ENCODE measurements at places on chromosomes 12 and 14.

DNA sequence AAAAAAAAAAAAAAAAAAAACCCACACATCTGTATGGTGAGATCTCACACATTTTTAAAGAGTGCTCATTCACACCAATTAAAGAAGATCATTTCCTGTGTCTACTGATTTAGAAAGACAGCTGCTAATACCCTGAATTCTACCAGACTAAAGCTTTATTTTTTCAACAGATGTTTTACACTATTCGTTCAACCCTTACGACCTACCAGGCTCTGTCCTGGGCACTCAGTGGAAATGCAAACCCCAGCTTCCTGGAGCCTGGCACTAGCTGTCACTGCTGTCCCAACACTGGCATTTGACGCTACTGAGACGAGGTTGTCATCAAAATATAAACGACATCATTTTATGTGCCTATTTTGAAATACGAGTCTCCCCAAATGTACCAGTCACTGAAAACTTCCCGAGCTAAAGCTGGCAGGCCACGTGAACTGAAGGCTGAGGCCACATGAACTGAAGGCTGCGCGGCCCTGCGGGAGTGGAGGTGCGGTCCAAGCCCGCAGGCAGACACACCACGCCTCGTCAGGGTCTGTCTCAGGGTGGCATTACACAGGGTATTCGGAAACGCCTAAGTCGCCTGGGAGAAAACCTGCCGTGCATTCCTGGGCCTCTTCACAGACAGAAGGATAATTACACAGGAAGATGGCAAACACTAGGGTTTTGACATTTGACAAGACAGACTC, 27.2 kb downstream of the SLC15A4 start:
- no peak for DNase-seq

- peak; percentile 84 for DNase-seq
These were observed at the start of gene SLC2A3 for GRCh38 chr12:7935590-7936581. SLC2A3 (minus strand) TSS chr12:7936187; CDS start chr12:7936034, 153 bp downstream.

- no peak for DNase-seq
These were observed 230.7 kb upstream of the SYT10 start for GRCh38 chr12:33670284-33670683.

GRCh38 chr14:91835197-91835919, 32.0 kb downstream of the TC2N start:
- no peak for DNase-seq

GRCh38 chr12:108210001-108210400, 80.9 kb downstream of the WSCD2 start:
- no peak for DNase-seq

DNA sequence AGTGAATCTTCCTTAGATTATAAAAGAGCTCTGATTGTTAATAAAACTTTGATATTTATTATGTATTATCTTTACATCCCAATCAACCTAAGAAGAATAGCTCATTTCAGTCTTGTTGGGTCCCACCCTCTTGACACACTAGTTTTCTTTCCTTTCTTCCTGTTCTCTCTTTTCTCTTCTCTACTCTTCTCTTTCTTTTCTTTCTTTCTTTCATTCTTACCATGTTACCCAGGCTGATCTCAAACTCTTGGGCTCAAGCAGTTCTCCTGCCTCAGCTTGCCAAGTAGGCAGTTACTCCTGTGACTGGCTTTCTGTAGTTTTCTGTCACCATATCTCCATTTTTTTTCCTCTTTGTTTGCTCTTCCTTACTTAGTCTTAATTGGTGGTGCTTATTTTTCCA, 177.8 kb downstream of the MIPOL1 start:
- no peak for DNase-seq

- DNase-seq, result no peak
These were observed 45.8 kb upstream of the POC1B start for GRCh38 chr12:89571491-89572195.

DNA sequence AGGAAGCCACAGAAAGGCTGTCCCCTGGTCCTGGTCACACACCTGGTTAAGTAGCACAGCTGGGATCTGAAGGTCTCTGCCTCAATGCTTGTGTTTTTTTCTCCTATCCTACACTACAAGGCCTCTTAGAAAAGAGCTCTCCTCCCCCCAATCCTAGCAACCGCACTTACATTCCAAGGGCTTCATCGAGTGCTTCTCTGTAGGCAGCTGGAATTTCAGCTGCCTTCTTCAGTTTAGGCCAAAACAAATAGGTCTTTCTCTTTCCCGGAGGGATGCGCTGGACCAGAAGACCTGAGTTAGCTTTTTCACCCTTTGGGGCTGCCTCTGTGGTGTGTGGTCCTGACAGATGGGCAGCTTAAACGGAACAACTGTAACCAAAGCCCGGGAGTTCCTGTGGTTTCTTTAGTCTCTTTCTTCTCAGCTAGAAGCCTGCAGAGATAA, 109.7 kb downstream of the GPATCH2L start:
- DNase-seq, result no peak

DNA sequence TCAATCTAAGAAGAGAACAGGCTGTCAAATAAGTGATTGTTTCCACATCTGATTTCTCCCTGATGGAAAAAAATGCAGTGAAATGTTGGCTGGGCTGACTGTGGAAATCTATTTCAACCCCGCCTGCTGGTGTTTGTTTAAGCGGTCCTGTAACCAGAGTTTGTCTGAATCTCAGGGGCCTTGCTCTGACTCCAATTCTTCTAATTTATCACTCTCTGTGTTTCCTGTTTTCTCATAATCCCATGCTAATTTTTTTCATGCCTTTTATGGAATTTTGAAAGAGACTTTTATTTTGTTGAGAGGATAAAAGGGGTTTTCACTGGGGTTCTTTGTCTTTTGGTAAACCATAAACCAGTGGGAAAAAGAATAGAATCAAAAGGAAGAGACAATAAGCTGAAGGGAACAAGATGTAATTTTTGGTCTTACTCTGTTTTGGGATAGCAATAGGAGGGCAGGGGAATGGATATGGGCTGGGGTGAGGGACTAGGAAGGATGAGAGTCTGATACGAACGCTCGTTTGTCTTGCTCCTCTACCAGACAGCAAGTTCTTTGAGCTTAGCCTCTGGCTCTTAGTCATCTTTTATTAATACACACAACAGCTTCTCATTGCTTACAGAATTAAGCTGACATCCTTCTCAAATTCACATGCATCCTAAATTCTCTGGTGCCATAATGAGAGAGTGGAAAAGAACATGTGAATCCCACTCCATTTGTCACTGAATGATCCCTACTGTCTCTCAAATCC, 8.0 kb upstream of the MGP start:
- DNase-seq, result no peak

- DNase-seq, result peak; percentile 73
These were observed 3.6 kb downstream of the TNFAIP2 start for GRCh38 chr14:103126873-103127304.

GRCh38 chr12:52003016-52003550, 3.7 kb upstream of the TAMALIN start:
- no peak for DNase-seq

DNA sequence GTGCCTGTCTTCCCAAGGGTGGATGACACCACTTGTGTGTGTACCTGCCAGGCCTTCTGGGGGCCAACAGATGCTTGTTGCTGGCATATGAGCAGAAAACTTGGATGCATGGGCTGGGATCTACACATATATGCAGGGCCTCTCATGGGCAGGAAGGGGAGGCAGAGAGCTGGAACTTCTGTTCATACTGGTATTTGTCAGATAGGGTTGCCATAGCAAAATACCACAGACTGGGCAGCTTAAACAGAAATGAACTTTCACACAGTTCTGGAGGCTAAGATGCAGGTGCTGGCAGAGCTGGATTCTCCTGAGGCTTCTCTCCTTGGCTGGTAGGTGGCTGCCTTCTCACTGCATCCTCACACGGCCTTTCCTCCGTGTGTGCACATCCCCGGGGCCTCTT, 121.8 kb downstream of the SUDS3 start:
- DNase-seq, result no peak

- no peak for DNase-seq
These were observed 11.5 kb downstream of the ASPG start for GRCh38 chr14:104096751-104097700.

DNA sequence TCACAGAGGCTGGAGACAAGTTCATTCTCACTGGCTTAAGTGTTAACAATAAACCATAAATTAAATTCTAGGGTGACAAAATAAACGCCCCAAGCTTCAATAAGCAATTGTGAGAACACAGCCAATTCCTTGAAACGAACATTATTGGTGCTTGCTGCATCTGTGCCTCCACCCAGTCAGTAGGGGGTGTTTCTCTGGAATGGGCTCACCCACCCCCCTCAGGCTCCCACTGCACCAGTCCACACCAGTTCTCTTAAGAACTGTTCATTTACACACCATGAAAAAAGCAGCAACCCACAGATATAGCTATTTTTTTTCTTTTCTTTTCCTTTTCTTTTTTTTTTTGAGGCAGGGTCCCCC, 34.7 kb downstream of the CDC42BPB start:
- DNase-seq, result no peak

GRCh38 chr12:62656591-62657362, 190.2 kb downstream of the MON2 start:
- no peak for DNase-seq

DNA sequence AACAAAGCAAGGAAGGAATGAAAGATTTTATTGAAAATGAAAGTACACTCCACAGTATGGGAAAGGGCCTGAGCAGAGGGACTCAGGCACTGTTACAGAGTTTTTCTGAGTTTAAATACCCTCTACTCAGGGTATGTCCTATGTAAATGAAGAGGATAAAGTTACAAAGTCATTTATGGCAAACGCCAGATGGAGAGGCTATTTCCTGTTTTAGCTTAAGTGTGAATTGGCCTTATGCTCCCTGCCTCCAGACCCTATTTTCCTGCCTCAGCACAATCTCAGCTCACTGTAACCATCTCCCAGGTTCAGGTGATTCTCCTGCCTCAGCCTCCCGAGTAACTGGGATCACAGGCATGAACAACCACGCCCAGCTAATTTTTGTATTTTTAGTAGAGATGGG, 6.8 kb upstream of the PHC1 start:
- DNase-seq, result no peak

DNA sequence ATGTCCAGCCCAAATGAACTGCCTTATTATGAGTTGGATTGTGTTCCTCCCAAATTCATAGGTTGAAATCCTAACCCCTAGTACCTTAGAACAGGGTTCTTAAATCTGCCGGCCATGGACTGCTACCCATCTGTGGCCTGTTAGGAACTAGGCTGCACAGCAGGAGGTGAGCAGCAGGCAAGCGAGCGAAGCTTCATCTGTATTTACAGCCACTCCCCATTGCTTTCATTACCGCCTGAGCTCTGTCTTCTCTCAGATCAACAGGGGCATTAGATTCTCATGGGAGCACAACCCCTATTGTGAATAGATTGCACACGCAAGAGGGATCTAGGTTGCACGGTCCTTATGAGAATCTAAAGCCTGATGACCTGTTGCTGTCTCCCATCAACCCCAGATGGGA, 9.8 kb upstream of the EML5 start:
- DNase-seq, result no peak
